HFFc6 (cell line): ENCODE measurements at places on chromosomes 1 and 21.

DNA sequence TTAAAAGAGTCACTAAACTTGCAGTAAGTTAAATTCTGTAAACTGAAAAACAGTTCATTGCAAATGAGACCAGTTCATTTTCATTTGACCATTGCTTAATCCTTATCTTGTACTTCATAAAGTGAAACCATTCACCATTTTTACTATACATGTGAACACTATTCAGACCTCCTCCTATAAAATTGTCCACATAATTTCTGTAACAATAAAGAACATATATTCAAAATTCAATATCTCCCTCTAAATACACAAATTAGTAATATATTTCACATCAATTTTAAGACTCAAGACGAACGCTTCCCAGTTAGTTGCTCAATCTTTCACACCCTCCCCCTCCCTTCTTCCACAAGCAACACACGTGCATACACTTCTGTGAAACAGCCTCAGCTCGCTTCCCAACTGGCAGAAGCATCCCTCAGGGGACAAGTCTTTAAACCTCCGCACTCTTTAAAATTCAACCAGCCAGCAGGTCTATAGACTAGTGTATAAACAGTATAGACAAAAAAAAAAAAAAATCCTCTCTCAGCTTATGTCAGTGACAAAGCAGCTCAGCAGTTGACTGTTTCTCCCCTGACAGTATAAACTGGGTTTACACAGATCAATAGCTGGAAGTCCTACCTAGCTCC lies 99.6 kb downstream of the DENND1B start:
- DNase-seq: no peak

DNA sequence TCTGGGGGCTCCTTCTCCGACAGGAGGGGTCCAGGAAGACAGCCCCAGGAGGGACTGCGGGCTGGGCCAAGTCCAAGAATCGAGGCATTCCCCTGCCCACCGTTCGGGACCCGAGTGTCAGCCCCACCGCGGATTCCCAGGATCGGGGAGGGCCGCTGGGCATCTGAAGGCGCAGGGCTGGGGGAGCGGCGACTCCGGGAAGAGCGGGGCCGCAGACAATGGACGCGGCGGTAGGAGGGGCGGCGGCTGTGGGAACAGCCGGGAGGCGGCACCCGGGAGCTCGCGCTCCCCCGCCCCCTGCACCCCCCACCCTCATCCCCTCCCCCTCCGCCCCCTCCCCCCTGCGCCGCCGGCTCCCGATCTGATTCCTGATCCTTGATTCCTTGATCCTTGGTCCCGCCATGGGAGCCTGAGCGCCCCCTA lies at the start of gene VANGL2:
TSS of gene VANGL2 (plus strand) at position 342 of the 423 bp plus-strand sequence. CDS start 15,274 bp downstream, outside the sequence.
- DNase-seq: no peak

DNA sequence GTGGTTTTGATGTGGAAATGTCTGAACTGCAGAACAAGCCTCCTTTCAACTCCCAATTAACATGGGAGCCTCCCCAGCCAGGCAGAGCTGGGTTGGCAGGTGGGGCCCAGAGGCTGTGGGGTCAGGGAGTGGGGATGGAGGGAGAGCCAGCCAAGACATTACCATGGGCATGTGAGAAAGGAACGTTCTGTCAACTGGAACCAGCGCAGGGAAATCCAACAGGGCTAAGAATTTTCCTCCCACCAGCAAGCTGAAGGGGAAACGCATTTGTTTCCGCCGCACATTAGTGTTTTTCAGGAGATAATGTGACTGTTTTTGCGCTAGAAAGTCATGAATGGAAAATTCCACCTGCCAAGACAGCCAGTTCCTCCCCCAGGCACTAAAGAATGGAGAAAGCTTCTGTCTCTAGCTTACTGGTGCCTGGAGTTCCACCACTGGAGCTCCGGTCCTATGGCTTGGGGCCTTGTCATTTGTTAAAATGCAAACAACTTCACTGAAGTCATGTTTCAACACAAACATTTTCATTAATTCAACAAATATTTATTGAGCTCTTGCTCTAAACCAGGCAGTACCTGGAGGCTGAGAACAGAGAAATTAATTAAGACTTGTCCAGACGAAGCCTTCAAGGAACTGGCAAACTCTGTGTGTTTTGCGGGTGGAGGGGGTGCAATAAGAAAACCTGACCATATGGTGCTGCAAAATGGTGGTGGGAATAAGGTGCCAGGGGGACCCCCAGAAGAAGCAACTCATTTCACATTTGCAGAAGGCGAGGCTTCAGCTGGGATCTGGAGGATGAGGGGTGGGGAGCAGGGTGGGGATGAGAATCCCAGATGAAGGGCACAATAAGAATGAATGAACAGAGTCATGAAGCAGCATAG lies 305.1 kb downstream of the MATN1 start:
- no peak for DNase-seq

- DNase-seq: no peak
These were observed 454.4 kb upstream of the ADGRL4 start for GRCh38 chr1:79460773-79461436.

DNA sequence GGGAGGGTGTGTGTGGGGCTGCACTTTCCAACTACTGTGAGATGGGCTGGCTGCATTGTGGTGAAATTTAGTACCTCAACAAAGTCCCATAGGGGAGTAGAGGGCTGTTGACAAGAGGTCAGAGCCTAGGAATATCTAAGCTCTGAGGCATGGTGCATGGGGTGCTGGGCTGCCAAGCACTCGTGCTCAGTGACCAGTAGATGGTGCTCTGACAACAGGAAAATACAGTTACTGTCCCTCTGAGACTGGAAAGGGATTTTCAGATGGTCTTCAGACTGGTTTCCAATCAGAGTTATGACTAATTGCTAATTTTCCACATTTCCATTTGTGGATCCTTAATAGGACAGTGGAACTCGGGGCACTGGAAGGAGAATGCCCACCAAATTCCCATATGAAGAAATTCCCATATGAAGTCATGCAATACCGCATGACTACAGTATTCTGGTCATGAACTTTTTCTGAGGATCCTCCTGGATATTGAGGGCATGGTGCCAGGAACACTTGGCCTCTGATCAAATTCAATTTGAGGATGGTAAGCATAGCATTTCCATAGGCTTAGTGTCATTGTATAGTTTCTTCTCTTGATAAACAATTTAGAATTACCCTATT lies 4.1 kb upstream of the CACNA1E start:
- DNase-seq: peak; percentile 55

DNA sequence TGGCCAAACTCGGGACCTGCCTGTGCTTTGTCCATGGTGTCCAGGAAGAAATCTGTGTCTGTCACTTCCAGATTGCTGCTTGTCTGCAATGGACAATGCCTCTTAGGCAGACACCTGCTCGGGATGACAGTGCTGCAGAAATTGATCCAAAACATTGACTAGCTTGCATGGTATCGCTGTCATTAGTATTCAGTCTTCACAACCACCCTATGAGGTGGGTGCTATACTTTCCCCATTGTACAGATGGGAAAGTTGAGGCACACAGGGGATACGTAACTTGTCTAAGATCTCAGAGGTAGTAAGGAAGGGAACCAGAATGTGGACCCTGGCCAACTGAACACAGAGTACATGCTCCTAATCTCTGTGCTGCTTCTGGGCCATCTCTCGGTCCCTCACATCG lies 138.7 kb downstream of the DHRS3 start:
- no peak for DNase-seq

GRCh38 chr1:25684216-25684965 lies 67.8 kb downstream of the MAN1C1 start:
- DNase-seq: no peak

GRCh38 chr1:205537386-205538018 lies 33.0 kb downstream of the CDK18 start:
- DNase-seq: peak; percentile 11

GRCh38 chr1:204408074-204408507 lies 3.5 kb downstream of the PPP1R15B start:
- DNase-seq: peak; percentile 22

- no peak for DNase-seq
These were observed 132.6 kb downstream of the MRPS6 start for GRCh38 chr21:34205811-34206571.

- no peak for DNase-seq
These were observed 176.2 kb upstream of the PRMT6 start for GRCh38 chr1:106880226-106880625.

GRCh38 chr1:5859766-5860165 lies 132.5 kb downstream of the NPHP4 start:
- DNase-seq: no peak

DNA sequence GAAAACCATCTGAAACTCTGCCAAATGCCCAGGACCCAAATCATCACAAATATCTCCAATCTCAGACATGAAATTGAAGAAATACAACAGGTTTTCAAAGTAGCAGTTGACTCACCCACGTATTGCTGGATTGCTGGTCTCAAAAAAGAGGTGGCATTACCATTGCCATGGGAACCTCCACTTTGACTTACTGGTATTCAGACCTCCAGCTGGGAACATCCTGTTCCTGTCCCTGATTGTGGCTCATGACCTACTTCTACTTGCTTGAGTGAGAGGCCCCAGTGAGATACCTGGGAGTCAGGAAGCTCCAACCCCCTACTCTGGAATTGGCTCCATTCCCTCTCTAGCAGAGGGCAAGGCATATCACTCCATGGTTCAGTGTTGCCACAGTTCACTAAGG lies 64.6 kb downstream of the NMNAT2 start:
- DNase-seq: no peak

GRCh38 chr1:160647329-160647720 lies 481 bp upstream of the SLAMF1 start:
- DNase-seq: no peak

- DNase-seq: no peak
These were observed 260.5 kb downstream of the DYRK1A start for GRCh38 chr21:37627074-37627473.

DNA sequence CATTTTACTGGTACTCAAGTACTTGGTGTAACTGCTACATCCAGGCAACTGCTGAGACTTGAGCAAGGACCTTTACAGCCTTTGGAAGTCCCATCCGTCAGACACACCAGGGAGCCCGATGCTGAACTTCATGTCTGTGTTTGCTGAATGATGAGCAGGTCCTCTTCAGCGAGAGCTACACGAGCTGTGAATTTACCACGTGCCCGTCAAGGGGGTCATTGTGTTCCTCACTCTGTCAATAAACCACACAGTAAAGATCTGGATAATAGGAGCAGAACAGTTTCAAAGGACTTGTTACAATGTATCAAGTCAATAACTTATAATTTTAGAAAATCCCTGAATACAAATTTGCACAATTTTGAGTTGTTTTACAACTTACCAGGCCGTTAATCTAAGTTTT lies 427.2 kb downstream of the KIF26B start:
- DNase-seq: no peak

DNA sequence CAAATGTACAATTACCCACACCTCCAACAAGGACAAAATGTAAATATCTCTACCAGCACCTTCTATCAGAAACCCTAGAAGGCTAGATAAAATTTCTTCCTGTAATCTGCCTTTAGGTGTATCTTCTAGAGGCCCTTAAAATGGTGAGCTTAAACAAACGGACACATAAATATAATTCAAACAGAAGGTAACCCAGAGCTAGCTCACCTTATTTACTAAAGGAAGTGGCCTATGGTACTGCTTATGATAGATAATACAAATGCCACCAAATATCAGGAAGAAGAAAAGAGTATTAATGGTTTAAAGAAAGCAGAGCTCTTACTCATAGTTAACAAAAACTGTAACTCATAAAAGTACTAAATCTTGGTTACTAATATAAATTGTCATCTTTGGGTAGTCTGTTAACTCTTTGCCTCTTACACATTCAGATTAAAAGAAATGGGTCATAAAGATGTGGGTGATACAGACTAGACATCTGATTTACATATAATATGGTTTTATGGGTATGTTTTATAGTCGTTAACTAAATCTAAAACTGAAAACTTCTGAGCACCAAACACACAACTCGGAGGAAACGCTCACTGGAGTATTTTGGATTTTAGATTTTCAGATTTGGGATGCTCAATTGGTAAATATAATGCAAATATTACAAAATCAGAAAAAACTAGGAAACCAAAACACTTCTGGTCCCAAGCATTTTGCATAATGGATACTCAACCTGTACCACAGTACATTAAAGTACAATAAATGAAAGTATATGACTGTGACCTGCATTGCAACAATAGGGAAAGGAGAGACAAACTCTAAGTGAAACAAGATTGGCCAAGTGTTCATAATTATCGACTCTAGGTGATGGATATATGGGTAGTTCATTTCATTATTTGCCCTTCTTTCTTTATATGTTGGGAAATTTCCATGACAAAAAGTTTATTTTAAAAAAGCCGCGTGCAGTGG lies 23.2 kb downstream of the TRIT1 start:
- no peak for DNase-seq

- DNase-seq: no peak
These were observed 380.6 kb downstream of the SIPA1L2 start for GRCh38 chr1:232249339-232249738.

GRCh38 chr1:201941420-201942128 lies 4.8 kb downstream of the LMOD1 start:
- DNase-seq: no peak

DNA sequence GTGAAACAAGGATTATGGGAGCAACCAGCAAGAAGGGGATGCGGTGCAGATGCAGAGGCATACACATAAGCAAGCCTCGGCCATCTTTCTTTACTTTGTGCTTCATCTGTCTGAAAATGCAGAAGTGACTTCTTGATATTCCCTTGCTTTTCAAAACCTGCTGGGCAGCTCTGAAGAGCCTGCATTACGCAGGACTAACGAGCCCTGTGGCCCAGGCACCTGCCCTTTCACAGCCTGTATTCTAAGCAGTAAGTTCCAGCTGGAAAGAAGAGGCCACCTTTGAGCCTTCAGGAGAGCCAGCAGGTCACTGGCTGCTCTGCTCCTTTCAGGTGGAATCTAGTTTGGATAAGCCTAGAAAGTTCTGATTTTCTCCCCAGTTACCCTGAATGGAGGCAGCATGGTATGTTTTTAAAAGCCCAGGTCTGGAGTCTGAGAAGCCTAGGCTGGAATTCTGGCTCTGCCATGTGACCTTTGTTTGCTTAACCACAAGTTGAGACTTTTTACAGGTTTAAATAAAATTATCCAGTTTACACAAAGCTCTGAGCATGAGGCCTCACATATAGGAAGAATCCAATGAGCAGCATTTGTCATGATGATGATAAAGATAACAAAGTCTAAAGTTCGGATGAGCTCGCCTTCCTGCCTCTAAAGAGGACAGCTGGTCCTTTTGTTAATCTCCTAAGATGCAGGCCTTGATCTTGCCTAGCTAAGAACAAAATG lies 122.9 kb downstream of the UBR4 start:
- DNase-seq: peak; percentile 40

- no peak for DNase-seq
These were observed 45.8 kb downstream of the SLC25A24 start for GRCh38 chr1:108154314-108154713.
